ENCODE measurements at places on chromosomes 16 and 17. TPM values are rescaled to one million over a fixed set of nuclear protein-coding genes. Genes with fewer than 3 reads are reported as not detected.

DNA sequence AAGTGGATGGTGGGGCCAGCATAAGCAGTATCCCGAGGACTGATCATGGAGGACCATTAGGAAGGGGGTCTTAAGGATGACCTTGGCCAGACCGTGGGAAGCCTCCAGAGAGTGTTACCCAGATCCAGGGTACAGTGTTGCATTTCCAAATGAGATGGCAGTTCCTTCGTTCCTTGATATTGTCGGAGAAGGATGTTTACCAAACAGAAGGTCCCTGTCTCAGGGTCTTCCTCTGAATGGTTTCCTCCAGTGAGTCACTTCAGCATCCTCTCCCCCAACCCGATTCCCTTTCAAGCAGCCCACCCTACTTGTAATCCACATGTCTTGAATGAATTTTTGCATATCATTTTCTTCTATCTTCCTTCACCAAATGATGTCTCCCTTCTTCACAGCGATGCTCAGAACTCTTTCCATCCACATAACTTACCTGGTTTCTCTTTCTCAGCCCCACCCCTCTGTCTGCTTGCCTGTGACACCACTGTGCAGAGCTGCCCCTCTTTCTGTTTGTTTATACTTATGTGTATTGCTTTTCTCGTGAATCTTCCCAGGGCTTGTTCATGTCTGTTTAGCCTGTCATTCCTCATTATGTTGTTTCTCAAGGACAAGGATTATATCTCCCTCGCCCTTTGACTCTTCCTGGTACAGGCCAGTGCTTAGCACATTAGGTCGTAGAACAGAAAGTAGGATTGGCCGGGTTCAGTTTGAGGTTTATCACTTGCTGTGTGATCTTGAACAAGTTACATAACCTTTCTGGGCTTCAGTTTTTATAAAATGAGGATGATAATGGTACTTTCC, 5.7 kb downstream of the GOSR2 start:
- no peak for DNase-seq

- DNase-seq: no peak
These were observed 918 bp upstream of the NLRC3 start for GRCh38 chr16:3578121-3578520.

DNA sequence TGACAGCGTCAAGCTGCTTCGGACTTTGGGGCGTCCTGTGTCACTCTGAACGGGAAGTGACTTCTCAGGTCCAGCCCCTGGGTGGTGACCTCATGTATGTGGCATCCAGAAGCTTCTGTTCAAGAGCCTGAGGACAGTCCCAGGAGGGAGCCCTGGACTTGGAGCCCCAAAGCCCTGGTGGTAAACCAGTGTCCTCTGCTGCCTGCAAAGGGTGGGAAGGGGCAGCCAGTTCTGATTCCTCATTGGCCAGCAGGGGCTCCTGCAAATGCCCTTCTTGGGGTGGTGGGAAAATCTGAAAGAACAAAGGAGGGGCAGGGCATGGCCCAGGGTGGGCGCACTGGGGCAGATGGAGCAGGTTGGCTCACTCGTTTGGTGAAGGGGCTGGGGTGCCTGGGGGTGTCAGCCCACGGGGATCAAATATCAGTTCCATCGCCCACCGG, 1.6 kb downstream of the OSGIN1 start:
- DNase-seq: no peak

DNA sequence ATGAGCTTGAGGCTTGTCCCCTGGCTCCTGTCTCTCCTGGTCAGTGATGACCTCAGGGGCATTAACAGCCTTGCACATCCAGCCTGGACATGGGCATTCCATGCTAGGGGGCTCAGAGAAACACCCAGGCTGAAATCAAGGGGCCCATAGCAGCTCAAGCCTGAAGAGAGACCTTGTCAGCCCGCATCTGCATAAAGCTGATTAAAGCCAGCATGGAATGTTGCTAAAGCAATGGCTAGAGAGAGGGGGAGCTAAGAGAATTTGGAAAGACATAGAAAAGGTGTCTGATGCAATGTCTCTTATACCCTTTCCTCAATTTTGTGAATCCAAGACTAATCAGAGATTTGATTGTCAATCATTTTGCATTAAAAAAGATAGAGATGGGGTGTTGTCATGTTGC, 51.4 kb upstream of the WSCD1 start:
- no peak for DNase-seq

CCL18 gene
- not detected for total RNA-seq

KRT31 gene
- total RNA-seq: not detected

IL17C gene
- total RNA-seq: 0.43 TPM
